ENCODE measurements at places on chromosomes 1 and 21.

- DNase-seq = no peak
Observed at GRCh38 chr1:225930566-225930965, 6.5 kb upstream of the PYCR2 start.

- DNase-seq = no peak
Observed at GRCh38 chr1:208179263-208179816, 64.8 kb downstream of the PLXNA2 start.

DNA sequence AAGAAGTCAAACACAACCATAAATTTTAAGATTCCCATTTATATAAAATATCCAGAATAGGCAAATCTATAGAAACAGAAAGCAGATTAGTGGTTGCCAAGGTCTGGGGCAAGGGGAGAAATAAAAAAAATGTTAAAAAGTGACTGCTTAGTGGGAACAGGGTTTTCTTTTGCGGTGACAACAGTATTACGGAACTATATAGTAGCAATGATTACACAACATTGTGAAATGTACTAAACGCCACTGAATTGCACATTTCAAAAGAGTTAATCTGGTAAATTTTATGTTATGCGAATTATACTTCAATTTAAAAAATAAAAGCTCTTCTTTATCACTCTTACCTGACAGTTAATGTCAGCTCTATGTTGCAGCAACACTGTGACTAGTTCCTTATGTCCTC, 105.2 kb downstream of the ACBD6 start:
- DNase-seq = no peak

DNA sequence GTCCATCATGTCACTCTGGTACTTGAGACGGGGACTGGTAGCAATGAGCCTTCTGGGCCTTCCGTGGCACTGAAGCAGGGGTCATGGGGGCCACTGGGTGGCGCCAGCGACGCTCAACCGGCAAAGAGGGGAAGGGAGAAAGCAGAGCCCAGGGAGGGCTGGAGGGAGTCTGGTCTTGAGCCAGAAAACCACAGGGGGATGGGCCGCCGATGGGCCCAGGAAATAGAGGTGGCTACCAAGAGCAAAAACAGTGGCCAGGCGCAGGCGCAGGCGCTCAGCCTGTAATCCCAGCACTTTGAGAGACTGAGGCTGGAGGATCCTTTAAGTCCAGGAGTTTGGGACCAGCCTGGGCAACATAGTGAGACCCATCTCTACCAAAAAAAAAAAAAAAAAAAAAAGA, 21.8 kb downstream of the EXOC8 start:
- DNase-seq = no peak

GRCh38 chr21:20603236-20603635, 395.0 kb upstream of the NCAM2 start:
- DNase-seq = no peak

- no peak for DNase-seq
Observed at GRCh38 chr1:195894411-195894810, 713.8 kb downstream of the KCNT2 start.

DNA sequence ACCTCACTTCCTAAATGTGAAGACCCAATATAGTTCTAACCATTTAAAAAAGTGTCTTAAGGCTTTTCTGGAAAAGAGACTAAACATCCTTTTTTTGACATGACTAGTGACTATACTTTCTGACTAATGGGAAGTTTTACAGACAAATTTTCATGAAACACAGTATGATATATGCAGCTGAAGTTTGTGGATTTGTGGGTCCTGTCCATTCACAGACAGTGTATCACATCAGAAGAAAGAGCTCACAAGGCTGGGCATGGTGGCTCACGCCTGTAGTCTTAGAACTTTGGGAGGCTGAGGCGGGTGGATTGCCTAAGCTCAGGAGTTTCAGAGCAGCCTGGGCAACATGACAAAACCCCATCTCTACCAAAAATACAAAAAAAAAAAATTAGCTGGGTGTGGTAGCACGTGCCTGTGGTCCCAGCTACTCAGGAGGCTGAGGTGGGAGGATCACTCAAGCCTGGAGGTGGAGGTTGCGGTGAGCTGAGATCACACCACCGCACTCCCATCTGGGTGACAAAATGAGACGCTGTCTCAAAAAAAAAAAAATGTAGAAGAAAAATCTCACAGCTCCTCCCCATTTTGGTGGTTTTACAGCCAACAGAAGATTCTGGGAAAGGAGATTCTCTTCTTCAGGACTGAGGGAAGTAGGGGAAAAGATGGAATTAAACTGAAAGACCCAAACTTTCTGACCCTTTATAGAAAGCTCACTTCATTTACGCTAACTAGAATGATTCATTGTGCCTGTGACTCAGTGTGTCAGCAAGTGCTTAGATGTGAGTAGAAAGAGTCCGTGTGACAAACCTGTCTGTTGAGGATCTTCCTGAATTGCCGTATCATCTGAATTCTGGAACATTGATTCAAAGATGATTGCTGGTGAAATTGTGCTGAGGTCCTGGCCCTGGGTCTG, 15.2 kb upstream of the YRDC start:
- no peak for DNase-seq

DNA sequence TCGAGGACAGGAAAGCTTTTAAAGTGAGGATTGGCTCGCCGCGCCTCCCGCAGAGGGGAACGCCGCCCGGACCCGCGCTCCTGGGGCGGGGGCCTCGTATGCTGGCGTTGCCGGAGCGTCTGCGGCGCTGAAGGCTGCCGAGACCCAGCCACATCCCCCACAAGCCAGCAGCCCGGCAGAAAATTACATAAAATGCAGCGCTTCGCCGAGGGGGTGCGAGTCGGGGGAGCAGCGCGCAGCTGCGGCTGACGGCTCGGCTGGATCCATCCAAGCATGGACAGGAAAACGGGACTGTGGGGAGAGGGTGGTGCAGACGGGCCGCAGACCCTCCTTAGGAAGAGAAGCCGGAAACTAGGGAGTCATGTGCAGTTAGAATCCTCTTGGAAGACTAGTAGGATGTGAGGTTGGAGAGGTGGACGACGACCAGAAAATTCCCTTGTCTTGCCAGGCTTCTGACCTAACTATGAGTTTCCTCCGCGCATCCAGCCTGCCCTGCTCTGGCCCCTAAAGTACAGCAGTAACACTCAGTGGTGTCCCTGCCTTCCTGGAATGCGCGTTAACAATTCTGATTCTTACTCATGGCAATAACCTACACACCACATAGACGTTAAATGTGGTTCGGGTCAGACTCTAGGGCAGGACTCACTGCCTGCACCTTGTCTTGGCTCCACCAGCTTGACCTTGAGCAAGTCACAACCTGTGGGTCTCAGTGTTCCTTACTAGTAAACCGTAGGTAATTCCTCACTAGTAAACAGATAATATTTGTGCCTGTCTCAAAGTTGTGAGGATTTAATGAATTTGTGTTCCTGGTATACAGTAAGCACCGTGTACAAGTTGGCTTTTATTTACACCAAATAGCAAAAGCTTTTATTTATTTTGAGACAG, 953 bp upstream of the BRWD1 start:
- DNase-seq = no peak

DNA sequence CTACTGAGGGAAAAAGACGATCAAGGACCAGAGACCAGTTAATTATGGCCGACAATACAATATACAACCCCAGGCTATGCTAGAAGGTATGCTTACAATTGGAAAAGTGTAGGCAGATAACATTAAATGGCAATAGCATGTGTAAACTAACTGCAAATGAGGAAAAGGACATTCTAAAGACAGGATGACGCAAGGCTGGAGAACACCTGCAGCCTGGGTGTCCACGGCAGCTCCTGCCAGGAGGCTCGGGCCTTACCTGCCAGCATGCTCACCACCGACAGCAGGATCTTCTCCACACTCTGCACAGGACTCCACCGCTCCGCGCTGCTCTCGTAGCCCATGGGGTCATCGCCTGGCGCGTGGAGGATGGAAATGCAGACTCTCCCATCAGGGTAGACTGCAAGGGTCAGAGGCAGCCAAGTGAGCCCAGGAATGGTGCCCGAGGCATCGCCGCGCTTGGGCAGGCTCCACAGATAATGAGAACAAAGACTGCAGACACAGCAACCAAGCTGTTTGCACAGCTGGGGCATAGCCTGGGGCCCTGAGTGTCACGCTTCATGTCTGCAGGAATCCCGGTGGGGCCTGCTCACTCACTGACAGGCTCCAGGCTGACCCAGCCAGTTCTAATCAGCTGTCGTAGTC, 28.2 kb downstream of the UBE2G2 start:
- DNase-seq = peak; percentile 38

DNA sequence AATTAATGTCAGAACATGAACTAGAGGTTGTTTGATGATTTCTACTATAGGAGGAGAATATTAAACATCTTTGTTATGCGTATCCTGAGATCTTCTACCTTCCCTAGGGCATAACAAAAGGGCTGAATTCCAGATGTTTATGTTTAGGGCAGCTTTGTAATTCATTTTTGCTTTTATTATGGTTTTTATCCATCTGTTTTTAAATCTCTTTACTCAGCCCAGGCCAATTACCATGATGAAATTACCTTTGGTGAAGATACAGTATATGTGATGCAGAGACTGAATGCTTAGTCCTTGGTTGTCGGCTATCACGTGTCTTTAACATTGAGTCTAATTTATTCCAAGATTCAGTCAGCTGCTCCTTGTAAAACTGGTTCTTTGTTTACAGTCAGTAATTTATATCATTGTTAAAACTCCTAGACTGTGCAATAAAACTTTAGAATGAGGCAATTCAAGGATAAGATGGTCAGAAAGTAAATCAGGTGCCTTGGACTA, 176.9 kb downstream of the CTH start:
- DNase-seq = no peak

DNA sequence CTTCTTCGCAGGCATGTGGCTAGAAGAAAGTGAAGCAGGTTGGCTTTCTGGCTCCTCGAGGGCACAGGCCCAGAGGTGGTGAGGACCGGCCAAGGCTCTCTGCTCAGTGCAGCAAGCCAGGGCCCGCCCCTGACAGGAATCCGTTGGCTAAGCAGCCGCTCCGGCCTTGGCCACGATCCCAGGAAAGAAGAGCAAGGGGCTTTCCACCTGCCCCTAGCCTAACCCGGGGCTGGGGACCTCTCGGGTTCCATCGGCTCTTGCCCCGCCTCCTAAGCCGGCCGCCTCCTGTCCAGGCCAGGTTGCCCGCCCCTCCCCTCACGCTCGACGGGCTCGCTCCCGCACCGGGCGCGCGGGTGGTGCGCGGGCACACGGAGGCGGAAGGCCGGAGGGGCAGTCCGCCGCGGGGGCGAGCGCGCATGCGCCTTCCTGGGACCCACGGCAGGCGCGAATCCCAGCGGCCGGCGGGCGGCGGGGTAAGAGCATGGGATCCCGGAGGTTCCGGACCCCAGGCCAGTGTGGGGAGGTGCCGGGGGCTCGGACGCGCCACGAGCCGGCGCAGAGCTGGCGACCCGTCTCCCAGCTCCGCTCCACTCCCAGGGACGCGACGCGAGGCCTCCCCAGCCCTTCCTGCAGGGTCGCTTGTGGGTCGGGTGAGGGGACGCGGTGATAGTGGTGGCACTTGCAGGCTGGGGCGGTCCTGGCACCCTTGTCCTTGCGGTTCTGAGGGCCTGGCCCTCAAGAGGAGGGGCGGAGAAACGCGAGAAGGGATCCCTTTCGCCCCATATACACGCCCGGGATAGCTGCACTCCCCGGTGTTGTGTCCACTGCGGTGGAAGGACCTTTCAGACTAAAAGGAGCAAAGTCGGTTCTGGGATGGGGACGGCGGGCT, at the start of gene ALG6:
TSS of gene ALG6 (plus strand) at position 413 of the 889 bp plus-strand sequence. CDS start 3,351 bp downstream, outside the sequence.
- peak; percentile 90 for DNase-seq

GRCh38 chr1:112465122-112465521, 43.6 kb upstream of the WNT2B start:
- no peak for DNase-seq

DNA sequence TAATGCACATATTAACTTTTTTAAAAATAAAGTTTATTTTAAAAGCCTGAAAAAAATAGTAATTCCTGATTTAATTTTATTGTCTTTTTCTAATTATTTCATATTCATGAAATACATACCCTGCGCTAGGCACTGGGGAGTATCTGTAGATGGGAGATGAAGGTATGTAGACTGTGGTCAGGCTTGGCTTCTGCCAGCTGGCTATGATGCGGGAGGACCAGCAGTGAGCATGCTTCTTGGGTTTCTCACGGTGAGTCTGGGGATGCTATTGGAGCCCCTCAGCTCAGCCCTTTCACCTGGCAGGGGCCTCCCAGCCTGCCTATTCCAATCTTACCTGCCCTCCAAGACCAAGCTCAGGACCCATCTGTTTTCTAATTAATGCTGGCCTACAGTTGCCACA, 138.4 kb downstream of the NOS1AP start:
- no peak for DNase-seq

- no peak for DNase-seq
Observed at GRCh38 chr1:202320081-202320405, 21.7 kb downstream of the UBE2T start.

DNA sequence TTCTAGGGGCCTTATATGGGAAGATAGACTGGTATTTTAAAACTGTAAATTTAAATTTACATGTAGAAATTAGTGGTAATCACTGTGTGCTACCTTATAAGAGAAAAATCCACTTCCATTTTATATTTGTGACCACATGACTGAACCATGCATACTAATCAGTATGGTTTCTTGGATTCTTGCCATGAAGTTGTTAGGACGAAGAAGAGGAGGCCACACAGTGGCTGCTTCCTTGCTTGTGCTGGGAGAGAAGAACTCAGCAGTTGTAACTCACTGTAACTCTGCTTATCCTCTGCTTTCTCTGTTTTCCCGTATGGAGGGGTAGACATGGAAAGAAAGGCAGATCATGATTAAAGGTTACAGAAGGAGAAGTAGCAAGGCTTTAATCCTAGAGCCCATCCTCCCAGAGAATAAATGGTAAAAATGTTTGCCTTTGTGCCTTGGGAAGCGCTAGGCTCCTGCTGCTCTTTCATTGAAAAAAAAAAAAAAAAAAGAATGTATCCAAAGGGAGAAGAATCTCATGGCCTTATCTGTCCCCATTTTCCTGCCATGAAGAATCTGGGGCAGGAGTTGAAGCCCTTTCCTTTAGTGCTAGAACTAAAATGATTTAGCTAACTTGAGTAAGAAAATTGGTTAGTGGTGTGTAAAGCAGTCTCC, 32.4 kb downstream of the KCTD3 start:
- no peak for DNase-seq

DNA sequence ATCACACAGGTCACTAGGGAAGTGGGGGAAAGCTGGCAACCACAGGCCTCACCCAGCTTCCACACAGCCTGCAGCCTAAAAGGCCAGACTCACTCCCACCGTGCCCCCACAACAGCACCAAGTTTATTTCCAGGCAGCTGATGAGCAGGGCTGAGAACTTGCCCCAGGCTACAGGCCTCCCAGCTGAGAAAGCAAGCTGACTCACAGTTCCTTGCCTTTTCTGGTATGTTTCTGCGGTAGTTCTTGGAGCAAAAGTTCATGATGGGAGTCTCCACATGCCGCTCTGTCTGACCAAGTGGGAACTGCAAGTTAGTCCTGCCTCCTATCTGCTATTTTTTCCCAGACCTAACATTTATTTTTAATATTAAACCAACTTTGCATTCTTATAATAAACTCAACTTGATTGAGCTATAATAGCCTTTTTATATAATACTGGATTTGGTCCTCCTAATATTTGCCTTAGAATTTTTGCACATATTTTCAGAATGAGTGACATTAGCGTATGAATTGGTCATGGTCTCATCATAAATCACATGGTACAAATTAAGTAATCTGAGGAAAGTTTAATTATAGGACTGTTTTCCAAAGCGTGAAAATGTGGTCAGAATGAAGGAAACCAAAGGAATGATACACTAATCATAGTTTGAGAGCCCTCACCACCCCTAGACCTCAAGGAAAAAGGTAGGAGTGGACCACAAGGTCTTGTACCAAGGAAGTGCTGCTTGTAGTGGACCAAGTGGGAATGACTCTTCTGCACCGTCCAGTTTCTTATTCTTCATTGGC, 30.7 kb downstream of the RPAP2 start:
- no peak for DNase-seq

- no peak for DNase-seq
Observed at GRCh38 chr1:89125913-89126580, at the start of gene GBP2. TSS of gene GBP2 (minus strand) at chr1:89126114. CDS start at chr1:89121966, 4,148 bp downstream.

- no peak for DNase-seq
Observed at GRCh38 chr1:243549108-243549507, 293.3 kb downstream of the SDCCAG8 start.
